ENCODE measurements at places on chromosomes 4 and X.

GRCh38 chrX:41604177-41604576 lies 84.6 kb upstream of the GPR34 start:
- DNase-seq = no peak

- DNase-seq = no peak
These were observed 33.3 kb upstream of the H2AZ1 start for GRCh38 chr4:99983289-99983943.

GRCh38 chr4:25021216-25021615 lies 9.5 kb downstream of the LGI2 start:
- DNase-seq = no peak

DNA sequence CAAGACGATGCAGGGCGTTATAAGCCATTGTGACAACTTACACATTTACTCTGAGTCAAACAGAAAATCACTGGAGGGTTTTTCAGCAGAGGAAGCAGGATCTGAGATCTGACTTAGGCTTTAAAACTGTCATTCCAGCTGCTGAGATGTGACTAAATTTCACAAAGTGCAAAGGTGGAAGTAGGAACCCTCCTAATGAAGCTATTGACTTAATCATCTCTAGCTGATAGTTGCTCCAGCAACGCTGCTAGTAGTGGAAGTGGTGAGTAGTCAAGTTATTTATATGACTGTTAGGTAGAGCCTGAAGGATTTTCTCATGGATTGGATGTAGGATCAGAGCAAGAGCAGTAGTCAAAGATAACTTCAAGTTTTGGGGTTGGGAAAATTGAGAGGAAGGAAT lies 218.6 kb downstream of the GRID2 start:
- no peak for DNase-seq

DNA sequence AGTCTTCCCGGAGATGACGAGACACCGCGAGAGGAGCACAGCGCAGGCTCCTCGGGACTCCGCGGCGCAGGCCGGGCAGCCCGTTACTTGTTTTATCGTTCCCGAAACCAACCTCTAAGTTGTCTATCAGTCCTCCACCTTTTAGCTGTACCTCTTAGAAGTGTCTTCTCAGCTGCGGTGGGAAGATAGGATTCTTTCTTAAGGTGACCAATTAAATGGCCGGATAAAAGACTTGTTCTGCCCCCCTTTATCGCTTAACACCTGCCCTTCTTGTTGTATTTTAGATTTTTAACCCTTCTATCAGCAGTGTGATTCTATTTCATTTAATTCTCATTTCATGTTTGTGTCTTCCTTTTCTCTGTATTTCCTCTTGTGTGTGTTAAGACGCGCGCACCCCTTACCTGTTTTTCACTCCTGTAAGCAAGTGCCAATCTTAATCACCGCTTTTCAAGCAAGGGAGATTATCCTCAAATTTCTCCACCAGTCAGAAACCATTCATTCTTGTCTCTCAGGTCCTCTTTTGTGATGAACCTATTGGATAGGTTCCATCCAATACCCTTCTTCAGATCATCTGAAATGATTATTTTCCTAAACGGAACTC lies at the start of gene SLC9B2:
SLC9B2 (minus strand) TSS at position 15 of the 601 bp plus-strand sequence. CDS start 9,211 bp downstream, outside the sequence.
- DNase-seq = peak; percentile 37

DNA sequence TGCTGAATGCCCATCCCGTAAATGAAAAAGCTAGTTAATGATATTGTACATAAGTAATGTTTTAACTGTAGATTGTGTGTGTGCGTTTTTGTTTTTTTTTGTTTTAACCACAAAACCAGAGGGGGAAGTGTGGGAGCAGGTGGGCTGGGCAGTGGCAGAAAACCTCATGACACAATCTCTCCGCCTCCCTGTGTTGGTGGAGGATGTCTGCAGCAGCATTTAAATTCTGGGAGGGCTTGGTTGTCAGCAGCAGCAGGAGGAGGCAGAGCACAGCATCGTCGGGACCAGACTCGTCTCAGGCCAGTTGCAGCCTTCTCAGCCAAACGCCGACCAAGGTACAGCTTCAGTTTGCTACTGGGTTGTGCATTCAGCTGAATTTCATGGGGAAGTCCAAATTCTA lies at the start of gene SPP1:
SPP1 (plus strand) TSS at position 249 of the 400 bp plus-strand sequence. CDS start 1,182 bp downstream, outside the sequence.
- DNase-seq = no peak

DNA sequence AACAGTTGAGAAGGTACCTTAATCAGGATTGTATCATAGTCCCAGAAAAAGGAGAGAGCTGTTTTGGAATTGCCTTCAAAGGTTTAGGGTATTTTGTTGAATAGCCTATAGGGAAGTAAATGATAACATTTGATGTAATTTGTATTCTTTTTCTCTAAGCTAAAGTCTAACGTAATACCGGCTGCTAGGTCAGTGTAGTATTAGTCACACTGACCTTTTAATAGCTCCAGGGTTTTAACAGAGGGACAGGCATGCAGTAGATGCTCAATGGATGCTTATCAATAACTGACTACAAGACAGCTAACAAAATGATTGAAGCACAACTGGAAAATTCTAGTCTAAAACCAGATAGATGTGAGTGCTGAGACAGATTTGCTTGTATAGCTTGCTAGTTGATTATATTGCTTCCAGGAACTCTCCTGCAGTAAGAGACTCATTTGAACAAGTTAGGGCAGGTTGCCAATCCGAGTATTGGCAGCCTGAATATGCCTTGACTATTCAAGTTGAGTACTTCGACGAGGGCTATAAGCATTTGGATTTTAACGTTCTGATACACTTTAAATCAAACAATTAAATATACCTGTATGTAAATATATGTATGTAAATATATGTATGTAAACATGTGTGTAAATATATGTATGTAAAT lies 16.5 kb upstream of the PNPLA4 start:
- no peak for DNase-seq

GRCh38 chrX:79704325-79704724 lies 310.2 kb upstream of the TBX22 start:
- DNase-seq = no peak

DNA sequence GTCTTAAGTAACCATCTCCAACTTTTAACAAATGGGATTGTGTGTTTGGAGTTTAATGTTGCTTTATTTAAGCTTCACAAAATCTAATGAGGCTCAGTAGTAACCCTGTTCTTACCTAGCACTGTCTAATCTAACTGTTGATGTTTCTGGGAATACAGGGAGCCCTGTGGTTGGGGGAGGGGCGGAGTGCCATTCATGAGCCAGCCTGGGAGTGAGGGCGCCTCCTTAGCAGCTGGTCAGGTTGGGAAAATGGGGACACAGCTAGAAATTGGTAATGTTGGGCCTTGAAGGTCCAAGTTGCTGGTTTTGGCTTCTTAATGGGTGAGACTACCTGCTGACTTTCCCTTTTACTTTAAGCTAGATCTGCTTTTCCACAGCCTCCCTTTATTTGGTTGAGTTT lies 22.9 kb upstream of the TADA2B start:
- no peak for DNase-seq

DNA sequence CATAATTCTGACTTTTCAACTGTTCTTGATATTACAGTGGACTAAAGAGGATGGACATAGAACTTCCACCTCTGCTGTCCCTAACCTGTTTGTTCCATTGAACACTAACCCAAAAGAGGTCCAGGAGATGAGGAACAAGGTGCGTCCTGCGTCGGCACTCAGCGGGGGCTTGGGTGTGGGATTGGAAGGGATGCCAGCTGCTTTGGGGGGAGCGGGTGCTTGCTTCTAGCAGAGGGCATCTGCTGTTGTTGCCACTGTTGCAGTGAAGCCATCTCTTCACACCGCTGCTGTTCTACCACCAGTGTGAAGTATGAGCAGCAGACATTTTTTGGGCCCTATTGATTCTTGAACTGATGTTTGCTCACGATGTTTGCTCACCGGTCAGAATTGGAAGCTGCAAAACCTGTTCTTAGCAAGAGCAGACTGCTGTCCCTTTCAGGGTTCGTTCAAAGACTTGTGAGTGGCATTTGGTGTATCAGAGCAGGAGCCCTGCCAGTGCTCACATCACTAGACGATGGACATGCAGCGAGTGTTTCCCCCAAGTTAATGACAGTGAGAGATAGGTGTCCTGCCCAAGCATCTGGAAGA lies 55.4 kb downstream of the NOP14 start:
- no peak for DNase-seq

DNA sequence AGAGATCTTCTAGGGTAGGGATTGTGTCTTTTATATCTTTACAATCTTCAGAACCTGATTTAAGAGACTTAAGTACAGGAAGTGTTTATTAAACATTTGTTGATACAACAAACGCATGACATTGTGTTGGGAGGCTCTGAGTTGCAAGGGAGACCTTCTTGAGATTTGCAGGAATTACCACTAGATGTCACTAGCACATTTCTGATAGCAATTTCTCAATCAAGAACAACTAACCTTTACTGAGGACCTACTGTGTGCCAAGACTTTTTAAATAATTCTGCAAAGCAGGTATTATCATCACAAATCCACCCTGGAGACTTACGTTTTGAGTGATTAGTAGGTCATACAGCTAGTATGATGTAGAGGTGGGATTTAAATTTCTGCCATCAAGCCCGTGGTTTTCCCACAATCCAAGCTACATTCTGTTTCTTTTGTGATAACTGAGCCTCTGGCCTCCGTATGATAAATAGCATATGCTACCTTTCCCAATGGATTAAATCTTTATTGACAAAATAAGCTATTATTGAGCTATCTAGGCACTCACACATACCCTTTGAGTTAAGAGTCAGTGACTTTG lies 986.0 kb downstream of the CCSER1 start:
- no peak for DNase-seq

GRCh38 chrX:65598559-65599147 lies 64.1 kb upstream of the LAS1L start:
- no peak for DNase-seq

DNA sequence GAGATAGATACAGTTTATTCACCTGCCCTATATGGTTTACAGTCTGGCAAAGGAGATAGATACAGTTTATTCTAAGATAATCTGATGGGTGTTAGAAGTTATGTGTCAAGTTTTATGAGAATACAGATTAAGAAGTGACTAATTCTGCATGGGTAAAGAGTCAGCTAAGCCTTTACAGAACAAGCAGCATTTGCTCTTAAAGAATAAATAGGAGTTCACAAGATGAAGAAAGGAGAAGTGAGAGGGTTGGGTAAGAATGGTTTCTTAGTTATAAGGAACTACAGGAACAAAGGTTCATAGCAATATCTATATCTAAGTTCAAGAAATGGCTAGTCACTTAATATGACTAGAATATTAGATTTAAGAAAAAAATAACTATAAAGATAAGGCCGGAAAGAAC lies 47.6 kb downstream of the THOC2 start:
- DNase-seq = no peak

DNA sequence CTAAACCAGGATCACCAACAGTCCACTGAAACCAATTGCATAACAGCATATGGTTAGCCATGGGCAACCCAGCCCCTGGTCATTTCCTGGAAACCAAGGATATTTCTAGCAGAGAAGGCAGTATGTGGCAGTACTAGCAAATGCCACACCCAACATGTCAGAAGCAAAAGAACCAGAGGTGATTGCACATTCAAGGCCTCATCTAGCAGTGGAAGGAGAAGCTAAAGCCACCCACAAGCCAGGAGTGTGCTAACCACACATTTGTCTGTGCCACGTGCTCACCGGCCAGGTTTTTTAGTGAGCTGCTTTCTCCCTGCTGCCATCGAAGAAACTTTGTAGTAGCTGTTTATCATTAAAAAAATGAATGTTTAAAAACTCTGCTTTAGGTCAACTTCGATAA lies 42.0 kb downstream of the TEC start:
- DNase-seq = no peak

DNA sequence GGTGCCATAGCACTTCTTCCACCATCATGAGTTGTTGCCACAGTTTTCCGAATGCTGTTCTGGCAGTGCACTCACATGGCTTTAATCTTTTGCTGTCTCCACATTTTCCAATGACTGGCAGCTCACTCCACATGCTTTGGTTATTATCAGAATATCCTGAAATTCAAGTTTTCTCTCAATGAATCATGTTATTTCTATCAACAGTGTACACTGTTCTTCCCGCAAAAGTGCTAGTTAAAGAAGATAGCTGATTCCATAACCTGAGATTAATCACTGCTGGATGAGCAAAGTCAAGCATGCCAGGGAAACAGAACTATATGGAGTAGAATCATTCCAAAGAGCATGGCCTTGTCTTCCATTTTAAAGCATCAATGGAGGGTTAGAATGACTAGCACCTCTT lies 14.6 kb upstream of the IL13RA2 start:
- no peak for DNase-seq

DNA sequence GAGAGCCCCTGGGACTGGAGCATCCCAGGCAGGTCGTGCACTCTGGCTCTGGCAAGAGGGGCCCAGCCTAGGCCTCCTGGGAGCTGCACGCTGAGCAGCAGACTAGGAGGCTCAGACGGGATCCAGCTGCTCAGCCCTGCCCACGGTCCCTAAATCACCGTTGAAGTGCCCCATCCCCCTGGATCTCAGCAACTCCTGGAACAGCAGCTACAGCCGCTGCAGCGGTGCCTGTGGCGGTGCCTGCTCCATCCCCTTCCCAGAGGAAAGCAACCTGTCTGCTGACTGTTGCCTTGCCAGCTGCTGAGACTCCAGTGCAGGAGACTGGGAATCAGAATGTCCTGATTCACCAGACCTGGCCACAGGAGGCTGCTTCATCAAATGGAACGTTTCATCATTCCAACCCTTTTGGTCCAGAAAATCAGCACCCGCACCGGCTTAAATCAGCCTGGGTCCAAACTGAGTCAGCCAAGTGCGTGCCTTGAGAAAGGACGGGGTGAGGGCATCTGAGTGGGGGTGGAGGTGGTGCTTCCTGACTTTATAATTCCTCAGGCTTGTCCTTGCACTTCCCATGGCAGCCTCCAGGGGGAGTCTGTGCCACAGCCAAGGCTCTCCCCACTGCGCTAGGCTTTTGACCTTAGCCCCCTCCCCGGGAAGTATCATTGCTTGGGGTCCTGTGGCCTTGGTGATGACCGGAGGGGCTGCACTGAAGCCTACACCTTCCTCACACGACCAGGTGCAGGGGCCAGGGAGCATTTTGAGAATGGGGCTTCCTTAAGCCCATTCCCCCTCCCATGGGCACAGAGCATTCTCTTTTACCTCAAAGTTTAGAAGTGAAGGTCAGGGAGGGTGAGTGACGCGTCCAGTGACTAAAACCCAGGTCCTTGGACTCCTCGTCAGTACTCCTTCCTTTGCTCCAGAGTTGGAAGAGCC lies 6.5 kb downstream of the ZNF185 start:
- no peak for DNase-seq

- DNase-seq = no peak
These were observed 736.7 kb upstream of the PRKX start for GRCh38 chrX:4450177-4450576.

DNA sequence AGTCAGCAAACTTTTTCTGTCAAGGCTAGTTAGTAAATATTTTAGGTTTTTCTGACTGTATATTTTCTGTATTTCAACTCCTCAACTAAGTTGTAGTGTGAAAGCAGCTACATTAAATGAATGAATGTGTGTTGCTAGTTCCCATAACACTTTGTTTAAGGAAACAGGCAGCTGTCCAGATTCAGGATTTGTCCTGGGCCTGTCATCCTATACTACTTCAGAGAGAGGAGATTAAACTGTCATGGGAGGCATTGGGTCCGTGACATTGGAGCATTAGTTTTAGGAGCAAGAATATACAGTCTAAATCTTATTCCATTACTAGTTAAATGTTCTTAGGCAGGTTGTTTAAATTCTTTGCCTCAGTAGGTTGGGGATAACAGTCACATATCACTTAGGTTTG lies 516.0 kb downstream of the CCSER1 start:
- no peak for DNase-seq

GRCh38 chr4:143397335-143397734 lies 60.7 kb downstream of the GAB1 start:
- no peak for DNase-seq
